ENCODE measurements at places on chromosomes 16 and 17.

DNA sequence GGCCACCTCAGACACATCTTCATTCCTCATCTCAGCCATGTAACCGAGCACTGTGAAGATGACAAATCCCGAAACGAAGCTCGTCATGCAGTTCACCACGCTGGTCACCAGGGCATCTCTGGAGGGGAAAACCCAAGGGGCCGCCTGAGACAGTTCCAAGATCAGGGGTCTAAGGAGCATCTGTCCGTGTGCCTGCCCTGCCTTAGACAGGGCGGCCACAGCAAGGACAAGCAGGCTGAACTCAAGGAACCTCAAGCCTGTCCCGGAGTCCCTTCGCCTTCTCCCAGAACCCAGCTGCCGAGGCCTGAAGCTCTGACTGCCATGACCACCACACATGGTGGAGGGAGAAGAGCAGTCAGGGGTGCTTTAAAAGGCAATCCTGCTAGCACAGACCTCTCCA, 22.7 kb downstream of the SLC6A4 start:
- DNase-seq = no peak

DNA sequence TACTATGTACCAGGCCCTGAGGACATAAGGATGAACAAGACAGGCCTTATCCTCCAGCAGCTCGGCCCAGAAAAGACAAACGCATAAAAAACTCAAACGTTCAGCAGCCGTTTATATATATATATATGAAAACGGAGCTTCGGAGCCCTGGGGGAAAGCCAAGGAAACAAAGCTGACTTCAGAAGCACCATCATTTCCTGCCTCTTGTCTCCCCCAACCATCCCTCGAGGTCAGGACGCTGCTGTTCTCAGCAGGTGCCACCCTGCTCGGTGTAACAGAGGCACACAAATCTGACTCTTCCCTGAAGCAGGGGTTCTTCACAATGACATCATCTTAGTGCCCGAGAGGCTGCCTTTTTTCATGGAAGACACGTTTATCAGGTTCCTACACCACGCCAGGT, 146.9 kb downstream of the ZNF423 start:
- DNase-seq = no peak

GRCh38 chr17:17848311-17849082, 11.7 kb upstream of the SREBF1 start:
- DNase-seq = no peak

- no peak for DNase-seq
These were observed 231.6 kb downstream of the GRIN2A start for GRCh38 chr16:9950658-9951057.

DNA sequence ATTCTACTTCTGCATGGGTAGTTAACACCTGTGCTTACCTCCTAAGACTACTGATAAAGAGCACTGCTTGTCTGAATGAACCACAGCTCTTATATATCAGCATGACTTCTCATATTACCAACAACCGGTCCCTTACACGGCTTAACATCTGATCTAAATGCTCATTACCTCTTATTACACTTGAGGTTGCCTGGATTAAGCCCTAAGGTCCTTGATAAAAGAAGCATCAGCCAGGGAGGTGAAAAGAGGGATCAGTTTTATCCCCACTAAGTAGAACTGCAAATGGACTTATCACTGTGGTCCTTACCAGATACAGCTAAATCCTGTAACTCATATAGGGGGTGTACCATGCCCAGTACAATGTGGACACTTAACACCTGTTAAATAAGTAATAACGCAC, 8.2 kb upstream of the RSKR start:
- DNase-seq = no peak

DNA sequence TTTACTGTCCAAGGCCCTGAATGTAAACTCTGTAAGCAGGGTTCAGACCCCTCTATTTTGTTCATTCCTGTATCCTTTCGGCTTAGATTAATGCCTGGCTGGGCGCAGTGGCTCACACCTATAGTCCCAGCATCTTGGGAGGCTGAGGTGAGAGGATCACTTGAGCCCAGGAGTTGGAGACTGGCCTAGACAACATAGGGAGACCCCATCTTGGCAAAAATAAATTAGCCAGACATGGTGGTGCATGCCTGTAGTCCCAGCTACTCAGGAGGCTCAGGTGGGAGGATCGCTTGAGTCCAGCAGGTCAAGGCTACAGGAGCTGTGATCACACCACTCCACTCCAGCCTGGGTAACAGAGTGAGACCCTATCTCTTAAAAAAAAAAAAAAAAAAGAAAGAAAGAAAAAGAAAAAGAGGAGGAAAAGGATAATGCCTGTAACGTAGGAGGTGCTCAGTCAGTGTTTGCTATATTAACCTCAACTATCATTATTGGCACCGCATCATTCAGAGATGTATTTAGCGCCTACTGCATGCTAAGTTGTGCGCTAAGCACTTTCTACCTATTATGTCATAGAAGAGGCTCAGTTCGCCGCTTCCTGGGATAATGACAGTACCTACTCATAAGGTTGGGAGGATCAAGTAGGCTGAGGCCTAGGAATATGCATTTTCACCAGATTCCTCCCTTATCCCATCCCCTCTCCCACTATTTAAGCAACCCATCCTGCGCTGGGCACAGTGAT, 5.0 kb downstream of the SOCS1 start:
- DNase-seq = no peak

DNA sequence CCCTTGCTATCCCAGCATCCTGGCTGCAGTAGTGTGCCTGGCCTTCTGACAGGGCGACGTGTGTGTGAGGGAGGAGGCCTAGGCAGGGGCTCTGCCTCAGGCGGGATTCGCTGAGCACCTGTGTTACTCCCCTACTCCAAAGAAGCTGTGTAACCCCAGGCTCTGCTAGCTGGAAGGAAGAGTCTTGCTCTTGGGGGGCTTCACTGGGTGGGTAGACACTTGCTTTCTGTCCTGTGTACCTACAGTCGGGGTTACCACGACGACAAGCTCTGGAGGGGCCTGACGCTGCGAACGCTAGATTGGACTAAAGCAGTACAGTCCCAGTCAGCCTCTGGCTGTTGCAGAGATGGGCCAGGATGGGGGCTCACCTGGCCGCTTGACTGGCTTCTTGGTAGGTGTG, 9.5 kb downstream of the EXOC7 start:
- DNase-seq = peak; percentile 34

DNA sequence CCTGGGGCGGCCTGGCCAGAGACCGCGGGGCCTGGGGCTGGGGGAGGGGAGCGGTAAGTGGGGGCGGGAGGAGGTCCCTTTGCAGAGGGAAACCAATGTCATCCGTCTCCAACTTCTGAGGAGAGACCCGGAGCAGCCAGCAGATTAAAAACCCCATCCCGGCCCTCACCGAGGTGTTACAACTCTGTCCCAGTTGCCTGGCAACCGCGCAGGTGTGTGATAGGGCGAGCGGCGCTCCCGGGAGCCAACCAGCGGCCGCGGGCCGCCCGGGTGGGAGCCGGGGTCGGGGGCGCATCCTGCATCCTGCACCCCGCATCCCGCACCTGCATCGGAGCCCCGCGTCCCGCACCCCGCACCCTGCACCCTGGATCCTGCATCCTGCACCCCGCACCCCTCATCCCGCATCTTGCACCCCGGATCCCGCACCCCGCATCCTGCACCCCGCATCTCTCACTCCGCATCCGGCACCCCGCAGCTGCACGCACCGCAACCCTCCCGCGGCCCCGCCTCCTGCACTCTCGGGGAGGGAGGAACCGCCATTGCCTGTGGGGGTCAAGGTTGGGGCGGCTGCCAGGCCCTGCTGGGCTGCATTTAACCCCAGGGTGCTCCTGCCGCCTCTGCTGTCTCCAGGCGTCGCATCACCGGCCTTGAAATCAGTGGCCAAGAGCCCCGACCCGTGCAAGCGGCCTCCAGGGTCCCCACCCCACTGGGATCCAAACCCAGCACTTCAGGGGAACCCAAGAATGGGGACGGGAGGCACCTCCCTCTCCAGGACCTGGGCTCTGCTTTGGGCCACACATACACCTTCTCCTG, 47.3 kb downstream of the RTN4RL1 start:
- no peak for DNase-seq

- DNase-seq = no peak
These were observed 543 bp downstream of the TXNDC11 start for GRCh38 chr16:11742093-11742535.

GRCh38 chr17:71192848-71193247, 928.0 kb upstream of the SOX9 start:
- no peak for DNase-seq

GRCh38 chr17:75131278-75132017, at the start of gene NT5C:
Gene NT5C, minus strand, starts transcription at chr17:75131742. Its CDS starts 35 bp downstream, at chr17:75131707.
- peak; percentile 82 for DNase-seq

GRCh38 chr16:21227866-21228265, 5.6 kb upstream of the ANKS4B start:
- DNase-seq = no peak

DNA sequence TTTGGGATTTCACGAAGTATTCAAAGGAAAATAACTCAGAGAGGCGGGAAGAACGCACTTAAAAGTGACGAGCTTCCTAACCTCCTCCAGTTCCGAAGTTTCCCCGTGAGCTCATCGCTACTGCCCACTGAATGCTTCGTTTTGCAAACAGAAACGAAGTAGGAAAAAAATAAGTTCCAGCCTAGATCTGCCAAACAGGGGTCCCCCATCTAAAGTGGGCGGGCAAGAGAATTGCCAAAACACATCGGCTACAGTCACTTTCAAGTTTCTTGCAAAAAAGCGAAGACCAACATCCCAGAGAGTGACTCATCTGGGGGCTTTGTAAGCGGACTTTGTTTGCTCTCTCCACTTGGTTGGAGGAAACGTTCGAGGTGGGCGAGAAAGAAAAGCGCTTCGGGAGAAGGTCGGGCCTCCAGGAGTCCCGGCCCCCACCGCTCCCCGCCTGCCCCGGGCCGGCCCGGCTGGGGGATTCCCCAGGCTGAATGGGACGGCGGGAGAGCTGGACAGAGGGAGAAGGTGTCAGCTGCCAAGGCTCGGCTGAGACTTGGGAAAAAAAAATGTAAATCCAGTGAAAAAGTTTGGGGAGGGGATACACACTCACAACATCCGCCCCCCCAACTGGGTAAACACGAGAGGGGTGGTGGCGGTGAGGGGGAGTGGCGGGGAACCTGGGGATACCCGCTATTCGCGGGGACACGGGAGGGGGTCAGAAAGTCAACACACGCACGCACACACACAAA, 1.0 kb downstream of the VEZF1 start:
- peak; percentile 59 for DNase-seq

GRCh38 chr16:62543516-62543915, 507.3 kb upstream of the CDH8 start:
- no peak for DNase-seq

DNA sequence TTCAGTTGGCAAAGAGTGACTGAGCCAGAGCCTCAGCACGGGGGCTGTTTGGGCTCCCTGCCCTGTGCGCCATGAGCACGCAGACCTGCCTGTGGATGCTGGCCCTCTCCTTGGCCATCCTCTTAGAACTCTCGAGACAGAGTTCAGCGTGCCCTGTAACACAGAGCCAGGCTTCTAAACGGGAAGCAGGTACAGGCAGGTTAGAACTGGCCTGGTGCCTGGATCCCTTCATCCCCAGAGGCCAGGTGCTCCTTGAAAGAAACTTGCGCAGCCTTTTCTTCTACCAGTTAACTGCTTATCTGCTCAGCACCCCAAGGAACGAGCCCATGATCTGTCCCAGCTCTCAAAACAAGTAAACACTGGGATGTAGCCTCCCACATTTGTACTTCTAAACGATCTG, 6.9 kb downstream of the CCNF start:
- DNase-seq = no peak

DNA sequence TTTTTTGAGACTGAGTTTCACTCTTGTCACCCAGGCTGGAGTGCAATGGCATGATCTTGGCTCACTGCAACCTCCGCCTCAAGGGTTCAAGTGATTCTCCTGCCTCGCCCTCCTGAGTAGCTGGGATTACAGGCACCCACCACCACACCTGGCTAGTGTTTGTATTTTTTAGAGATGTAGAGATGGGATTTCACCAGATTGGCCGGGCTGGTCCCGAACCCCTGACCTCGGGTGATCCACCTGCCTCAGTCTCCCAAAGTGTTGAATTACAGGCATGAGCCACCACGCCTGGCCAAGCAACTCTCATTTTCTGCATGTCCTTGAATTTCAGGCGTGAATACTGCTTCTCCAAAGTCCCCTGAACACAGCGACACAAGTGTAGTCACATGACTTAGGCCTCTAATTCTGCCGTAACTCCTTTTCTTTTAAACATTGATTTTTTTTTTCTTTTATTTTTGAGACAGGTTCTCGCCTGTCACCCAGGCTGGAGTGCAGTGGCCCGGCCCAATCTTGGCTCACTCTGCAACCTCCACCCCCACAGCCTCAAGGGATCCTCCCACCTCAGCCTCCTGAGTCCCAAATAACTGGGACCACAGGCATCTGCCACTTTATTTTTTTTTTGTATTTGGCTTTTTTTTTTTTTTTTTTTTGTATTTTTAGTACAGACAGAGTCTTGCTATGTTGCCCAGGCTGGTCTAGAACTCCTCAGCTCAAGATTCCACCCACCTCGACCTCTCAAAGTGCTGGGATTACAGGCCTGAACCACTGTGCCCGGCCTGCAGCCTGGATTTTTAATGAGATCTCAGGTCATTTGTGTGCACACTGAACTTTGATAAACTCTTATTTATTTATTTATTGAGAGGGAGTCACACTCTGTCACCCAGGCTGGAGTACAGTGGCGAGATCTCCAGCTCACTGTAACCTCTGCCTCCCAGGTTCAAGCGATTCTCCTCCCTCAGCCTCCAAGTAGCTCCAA, 124.6 kb downstream of the KCNJ18 start:
- no peak for DNase-seq

GRCh38 chr16:67672739-67673662, 6.4 kb downstream of the C16orf86 start:
- DNase-seq = peak; percentile 65

- no peak for DNase-seq
These were observed 301.1 kb downstream of the IRF8 start for GRCh38 chr16:86199871-86200695.

Data from left lung (tissue), 14 donors.